ENCODE measurements at places on chromosomes 1 and 21.
A peak's percentile ranks its signal among the peaks of the same experiment; 100 is the strongest.

- DNase-seq = no peak
Measured at GRCh38 chr1:178509414-178510007, 3.4 kb upstream of the TEX35 start.

GRCh38 chr1:175564723-175565122, 178.7 kb downstream of the TNR start:
- DNase-seq = no peak

- DNase-seq = peak; percentile 75
Measured at GRCh38 chr1:21622466-21623315, 46.5 kb downstream of the RAP1GAP start.

GRCh38 chr1:230680300-230681025, 33.5 kb downstream of the AGT start:
- DNase-seq = no peak

DNA sequence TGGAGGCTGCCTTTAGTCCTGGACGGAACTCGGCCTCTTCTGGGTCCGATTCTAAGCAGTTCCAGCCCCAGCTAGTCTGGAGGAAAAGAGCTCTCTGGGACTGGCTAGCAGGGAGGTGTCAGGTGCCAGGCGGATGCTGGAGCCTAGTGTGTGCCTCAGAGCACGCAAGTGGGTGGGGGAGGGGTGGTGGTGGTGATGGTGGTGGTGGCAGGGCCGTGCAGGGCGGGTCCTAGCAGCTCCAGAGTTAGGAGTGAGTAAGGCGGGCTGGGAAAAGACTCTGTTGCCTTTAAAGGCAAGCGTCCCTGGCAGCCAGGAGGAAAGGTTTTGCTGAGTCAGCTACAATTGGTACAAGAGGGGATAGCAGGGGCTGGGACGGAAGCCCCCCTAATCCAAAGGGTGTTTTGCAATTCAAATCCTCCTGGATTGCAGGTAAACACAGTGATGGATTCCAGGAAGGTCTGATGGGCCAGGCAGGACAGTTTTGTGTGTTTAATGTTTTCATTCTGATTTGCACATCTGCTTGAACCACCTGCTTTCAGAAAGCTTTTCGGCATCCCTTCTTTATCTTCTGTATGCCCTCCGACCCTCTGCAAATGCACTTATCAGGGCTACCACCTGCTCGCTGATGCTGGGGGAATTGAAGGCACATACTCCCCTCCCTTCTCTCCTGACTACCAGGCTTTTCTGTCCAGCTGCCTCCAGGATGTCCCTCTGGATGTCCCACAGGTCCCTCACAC, 4.1 kb upstream of the SLC2A1 start:
- peak; percentile 63 for DNase-seq

All from activated CD4-positive, alpha-beta T cell treated with anti-CD3 and anti-CD28 coated beads for 36 hours (primary cell).